ENCODE measurements at places on chromosomes 6 and 20.

DNA sequence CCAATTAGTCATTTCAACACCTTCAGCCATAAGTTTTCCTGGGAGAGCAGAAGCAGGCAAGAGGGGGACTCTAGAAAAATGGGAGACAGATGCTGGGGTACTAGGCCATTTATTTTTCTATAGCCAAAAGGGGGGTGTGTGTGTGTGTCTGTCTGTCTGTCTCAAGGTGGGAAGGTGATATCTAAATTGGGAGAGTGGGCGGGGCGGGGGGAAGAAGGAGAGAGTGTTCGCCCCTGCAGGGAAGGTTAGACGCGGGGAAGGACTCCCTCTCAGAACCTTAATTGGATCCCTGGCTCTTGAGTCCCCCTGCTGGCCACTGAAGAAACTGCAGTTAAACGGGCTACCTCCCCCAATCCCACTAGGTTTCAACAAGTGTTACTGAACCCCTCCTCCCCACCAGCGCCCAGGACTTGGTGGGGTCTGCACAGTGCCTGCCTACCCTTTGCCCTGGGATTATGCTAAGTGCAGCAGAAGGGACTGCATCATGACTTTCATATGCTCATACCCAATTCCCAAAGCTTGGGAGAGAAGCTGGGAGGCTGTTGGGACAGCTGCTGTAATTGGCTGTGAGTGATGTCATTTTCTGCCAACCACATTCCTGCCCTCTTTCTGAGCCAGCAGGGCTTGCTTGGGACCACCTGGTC, 45.8 kb downstream of the FOXP4 start:
- DNase-seq, result no peak

- DNase-seq, result no peak
These were observed 109.5 kb downstream of the TRIM27 start for GRCh38 chr6:28814032-28814976.

GRCh38 chr6:166864333-166864732, 92.0 kb downstream of the RNASET2 start:
- DNase-seq, result no peak

- no peak for DNase-seq
These were observed 119.5 kb downstream of the PHACTR3 start for GRCh38 chr20:59723607-59724456.

DNA sequence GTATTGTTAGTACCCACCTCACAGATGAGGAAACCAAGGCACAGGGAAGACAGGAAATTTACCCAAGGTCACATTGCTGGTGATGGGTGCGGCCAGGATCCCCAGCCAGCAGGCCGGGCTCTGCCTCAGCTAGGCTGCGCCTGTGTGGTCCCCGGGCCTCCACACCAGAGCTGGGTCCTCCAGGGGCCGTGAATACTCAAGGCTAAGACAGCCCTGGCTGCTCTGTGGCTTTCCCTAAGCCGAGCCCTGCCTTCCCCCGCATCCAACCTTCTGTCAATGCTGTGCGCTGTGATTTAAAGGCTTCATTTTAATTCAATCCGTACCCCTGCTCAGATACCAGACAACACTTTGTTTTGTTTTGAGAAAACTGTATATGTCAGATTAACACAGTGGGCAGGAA, 246.7 kb downstream of the TTLL2 start:
- peak; percentile 35 for DNase-seq

DNA sequence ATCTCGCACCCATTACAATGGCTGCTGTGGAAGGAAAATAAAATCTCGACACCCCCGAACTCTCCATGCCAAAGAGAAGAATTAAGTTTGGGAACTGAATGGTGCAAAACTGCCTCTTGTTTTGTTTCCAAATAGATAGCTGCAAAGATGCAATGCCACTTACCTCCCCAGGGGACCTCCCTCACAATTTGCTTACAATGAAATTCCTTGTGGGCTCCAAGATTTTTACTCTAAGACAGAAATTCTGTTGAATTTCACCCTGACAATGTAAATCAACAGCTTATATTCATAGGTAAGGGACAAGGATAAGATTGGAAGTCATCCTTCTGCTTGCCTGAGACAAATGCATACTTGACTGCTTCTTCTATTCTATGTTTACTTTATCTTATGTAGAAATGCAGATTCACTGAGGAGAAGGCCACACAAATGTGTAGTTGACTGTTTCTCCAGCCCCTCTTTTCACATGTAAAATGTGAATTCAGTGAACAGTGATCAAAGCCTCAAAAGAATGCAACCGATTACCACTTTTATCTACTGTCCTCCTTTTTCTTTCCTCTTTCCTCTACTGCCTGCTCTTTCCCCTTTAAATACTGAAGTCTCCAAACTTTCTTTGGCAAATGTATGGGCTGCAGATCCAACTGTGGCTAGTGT, 36.6 kb downstream of the ADGRF4 start:
- DNase-seq, result no peak

GRCh38 chr6:51396583-51396982, 577.9 kb downstream of the TFAP2B start:
- no peak for DNase-seq

GRCh38 chr20:19251958-19252357, 39.5 kb downstream of the SLC24A3 start:
- DNase-seq, result no peak

DNA sequence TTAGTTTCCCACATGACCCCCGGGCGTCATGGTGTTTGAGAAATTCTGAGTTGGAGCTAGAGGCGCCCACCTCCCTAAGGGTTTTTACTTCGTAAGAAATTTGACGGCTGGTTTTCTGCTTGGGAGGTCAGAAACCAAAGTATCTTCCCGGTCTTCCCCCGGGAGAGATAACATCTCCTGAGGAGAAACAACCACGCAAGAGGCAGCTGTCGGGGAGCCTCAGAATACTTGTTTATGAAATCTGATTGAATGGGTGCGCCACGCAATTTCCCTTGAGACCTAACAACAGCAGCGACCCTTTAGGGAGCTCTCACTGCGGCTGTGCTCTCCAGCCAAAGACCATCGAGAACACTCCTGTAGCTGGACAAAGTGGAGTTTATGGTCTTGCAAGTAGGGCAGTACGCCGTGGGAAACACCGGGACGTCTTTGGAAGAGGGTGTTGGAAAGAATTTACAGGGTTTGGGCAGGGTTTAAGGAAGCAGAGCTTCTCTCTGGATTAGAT, 608 bp upstream of the EIF2S2 start:
- DNase-seq, result no peak

GRCh38 chr20:59837623-59838394, 95.6 kb downstream of the SYCP2 start:
- no peak for DNase-seq

GRCh38 chr6:156423075-156423474, 354.1 kb upstream of the ARID1B start:
- DNase-seq, result no peak

DNA sequence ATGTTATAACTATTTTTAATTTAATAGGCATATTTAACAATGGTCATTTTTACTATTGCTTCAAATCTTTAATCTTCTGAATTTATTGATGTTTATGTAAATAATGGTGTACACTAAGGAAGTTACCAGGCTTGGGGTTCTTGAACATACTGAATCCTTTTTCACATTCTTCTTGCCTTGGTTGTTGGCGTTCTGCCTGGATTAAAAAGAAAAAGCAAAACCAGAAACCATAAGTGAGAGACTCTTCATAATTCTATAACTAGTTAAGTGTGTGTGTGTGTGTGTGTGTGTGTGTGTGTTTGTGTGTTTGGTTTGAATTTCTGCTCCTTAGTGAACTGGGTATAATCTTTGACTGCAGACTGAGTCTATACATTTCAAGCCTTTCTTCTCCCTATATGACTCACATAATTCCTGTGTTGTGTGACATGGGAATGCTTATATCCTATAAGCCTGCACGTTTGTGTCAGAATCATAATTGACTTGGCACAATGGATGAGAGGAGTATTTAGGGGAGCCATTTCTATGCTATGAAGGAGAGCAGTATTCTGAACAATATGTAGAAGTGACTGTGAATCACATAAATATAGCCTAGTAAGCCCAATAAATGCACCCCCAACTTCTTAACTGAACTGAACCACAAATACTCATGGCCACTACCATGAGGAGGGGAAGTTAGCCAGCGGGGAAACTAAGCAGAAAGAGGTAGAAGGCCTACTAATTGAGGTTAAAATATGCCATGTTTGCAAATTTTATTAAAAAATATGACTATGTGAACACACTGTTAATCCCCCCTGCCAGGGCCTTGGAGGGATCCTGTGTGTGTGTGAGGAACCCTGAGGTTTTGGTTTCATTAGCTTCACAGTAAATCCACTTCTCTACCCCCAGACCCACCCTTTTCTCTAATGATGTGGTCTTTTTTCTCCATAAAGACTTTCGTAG, 425.5 kb downstream of the BCKDHB start:
- no peak for DNase-seq

DNA sequence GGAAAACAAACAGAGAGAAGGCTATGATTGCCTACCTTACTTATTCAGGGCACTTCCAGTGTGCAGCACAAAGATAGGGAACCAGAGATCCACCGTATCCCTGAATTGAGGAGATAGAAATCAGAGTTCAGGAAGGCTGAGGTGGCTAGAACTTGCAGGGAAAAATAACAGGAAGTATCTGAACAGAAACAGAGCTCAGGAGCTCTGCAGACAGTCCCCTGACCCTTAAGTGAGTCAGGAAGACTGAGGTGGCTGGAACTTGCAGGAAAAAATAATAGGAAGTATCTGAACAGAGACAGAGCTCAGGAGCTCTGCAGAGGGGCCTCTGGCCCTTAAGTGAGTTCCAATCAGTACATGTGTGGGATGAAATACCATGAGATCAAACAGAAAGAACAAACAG, 65.4 kb downstream of the RPRD1B start:
- no peak for DNase-seq

DNA sequence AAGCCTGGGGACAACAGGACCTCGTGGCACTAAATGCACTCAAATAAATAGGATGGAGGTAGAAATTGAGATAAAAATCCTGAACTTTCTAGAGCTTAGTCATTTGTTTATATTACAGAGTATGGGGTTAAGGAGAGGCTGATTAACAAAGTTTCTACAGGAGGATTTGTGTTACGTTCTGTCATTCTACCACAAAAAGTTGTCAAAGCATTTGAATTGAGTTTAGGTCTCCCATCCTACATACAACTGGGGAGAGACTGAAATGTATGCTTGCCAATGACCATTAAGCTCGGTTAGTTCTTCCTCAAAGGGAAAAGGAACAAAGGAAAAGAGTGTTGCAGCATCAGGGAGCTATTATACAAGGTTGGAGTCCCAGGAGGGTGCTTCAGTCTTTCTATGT, 597.9 kb downstream of the COL12A1 start:
- DNase-seq, result no peak

- no peak for DNase-seq
These were observed 237.6 kb upstream of the AFDN start for GRCh38 chr6:167588920-167589614.

GRCh38 chr20:43870484-43870883, 44.2 kb upstream of the TOX2 start:
- no peak for DNase-seq

DNA sequence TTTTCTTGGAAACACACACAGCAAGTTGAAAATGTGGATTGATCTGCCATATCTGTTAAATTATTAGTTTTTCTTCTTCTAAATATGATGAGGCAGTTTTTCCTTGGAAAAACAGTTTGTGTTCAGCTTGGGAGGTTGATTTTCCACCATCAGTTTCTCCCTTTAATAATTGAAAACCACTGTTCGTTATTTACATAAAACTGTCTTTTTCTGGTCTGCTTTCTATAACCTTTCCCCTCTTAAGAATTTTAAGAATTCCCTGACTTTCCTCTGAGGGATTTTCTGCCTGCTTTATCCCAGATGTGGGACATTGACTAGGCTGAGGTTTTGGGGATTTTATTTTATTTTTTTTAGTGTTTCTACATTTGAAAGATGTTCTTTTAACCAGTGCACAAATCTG, 27.2 kb downstream of the DSE start:
- no peak for DNase-seq

DNA sequence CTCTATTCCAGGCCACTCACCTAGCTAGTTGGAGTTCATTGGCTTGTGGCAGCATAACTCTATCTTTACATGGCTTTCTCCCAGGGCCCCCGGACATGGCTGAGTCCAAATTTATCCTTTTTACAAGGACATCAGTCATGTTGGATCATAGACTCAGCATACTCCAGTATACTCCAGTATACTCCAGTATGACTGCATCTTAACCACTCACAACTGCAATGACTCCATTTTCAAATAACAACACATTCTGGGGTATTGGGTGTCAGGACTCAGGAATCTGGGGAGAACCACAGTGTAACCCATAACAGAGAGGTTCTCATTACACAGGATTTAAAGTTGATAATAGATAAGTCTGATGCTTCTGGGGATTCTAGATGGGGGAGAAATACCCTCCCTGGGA, 53.8 kb upstream of the TSHZ2 start:
- no peak for DNase-seq

DNA sequence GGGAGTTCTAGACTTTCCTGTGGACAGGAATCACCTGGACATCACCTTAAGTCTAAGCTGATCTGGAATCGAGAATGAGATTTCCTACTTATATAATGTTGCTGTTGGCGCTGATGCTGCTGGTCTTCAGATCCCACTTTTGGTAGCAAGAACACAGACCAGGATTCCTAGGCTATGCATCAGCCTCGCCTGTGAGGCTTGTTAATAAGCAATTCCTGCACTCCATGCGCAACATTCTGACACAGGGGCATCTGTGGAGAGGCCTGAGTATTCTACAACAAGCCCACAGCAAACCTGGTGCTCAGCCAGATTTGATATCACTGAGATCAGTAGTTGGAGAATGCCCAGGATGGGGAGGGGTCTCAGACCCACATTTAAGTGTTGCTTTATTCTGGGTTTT, 52.0 kb upstream of the TRIM26 start:
- DNase-seq, result no peak

DNA sequence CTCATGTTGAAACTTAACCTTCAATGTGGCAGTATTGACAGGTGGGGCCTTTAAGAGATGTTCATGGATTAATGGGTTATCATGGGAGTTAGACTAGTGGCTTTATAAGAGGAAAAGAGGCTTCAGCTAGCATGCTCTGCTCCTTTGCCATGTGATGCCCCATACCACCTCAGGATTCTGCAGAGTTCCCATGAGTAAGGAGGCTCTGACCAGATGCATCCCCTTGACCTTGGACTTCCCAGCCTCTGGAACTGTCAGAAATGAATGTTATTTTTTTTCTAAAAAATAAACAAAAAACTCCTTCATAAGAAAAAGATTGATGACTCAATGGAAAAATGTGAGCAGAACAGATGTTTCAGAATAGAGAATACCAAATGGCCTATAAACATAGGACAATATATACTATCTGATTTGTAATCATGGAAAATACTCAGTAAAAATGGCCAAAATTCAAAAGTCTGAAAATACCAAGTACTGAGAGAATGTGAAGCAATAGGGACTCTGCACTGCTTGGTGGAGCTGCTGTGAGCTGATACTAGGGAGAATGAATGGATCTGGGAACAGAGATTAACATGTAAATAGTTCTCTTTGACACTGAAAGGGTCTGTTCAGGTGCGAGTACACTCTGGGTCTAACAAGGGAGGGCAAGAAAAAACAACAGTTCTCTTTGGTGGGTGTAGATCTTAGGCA, 7.4 kb upstream of the TRIM39 start:
- DNase-seq, result no peak

GRCh38 chr20:35871259-35871771, 83.0 kb downstream of the SCAND1 start:
- DNase-seq, result peak; percentile 29

- DNase-seq, result no peak
These were observed 46.3 kb downstream of the FAM83B start for GRCh38 chr6:54892831-54893230.

Measured in spinal cord (tissue), 10 donors.